ENCODE measurements at places on chromosomes 3 and 15.

DNA sequence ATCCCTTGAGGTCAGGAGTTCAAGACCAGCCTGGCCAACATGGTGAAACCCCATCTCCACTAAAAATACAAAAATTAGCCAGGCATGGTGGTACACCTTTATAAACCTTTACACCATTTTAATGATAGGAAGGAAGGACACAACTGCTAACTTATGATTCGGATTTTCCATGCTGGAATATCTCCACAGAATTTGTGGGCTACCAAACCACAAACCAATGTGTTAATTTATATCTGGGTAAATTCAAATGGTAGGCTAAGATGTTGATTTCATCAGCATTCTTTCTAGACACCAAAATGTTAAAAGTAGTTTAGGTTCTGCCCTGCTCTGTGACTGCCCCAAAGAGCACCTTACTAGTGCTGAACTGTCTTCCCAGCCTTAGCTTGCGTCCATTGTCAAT, 72.8 kb downstream of the POLQ start:
- no peak overlapping the region for H3K27ac ChIP-seq
- H3K4me1 ChIP-seq = no peaks in the 10 kb centered on the region
- no peaks in the 10 kb centered on the region for H3K27me3 ChIP-seq
- DNase-seq = no peak
- H3K36me3 ChIP-seq = peaks cover 7% of the 10 kb centered on the region

DNA sequence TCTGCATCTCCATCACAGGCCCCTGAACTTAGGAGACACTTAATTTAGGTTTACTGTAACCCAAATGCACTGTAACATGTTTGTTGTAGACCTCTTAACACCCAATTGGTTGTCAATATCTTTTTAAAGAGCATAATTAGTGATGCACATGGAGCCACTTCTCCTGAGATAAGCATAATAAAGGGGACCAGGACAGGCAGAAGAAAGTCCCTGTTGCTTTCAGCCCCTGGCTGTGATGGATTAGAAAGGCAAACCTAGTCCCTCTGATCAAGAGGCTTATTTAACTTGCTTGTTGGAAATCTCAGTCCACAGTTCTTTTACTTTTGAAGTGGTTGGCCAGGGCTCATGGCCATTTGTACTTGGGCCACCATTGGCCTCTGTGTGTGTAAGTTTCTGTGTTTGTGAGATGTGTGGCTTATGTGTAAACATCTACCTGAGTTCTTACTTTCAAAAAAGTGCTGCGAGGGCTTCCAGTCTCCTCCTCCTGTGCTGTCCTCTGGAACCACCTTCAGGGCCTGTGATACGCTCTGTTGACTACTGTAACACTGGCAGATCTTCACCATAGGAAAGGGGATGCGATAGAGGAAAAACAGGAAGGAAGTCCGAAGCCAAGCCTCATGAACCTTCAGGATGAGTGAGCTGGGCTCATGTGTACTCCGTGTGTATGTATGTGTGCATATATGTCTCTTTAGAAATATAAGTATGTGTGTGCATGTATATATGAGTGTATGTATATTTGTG, 136.2 kb downstream of the EPHB1 start:
- H3K27ac ChIP-seq = no peak overlapping the region
- peaks cover 11% of the 10 kb centered on the region for H3K4me1 ChIP-seq
- peaks cover 5% of the 10 kb centered on the region for H3K36me3 ChIP-seq
- DNase-seq = no peak

GRCh38 chr15:79078763-79079410, 11.7 kb downstream of the RASGRF1 start:
- H3K27ac ChIP-seq = no peak overlapping the region
- H3K4me1 ChIP-seq = no peaks in the 10 kb centered on the region
- H3K4me3 ChIP-seq = no peak overlapping the region
- no peak for DNase-seq
- peaks cover 32% of the 10 kb centered on the region for H3K27me3 ChIP-seq

DNA sequence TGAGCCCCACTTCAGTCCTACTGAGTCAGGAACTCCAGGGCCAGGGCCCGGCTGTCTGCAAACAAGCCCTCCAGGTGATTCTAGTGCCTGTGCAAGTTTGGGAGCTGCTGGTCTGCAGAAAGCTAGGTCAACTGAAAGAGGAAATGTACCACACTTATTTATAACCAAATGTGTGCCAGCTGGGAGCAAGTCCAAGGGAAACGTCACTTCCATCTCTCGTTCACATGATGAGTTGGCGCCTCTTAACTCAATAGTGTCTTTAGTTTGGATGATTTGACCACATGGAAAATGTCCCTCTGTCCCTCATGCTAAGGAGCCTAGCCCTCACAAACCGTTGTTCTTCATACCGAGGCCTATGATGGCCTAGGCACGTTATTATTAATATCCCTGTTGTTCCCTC, 43.2 kb downstream of the GOLGA8S start:
- DNase-seq = no peak
- H3K27me3 ChIP-seq = no peaks in the 10 kb centered on the region
- no peak overlapping the region for H3K4me3 ChIP-seq
- no peaks in the 10 kb centered on the region for H3K4me1 ChIP-seq

DNA sequence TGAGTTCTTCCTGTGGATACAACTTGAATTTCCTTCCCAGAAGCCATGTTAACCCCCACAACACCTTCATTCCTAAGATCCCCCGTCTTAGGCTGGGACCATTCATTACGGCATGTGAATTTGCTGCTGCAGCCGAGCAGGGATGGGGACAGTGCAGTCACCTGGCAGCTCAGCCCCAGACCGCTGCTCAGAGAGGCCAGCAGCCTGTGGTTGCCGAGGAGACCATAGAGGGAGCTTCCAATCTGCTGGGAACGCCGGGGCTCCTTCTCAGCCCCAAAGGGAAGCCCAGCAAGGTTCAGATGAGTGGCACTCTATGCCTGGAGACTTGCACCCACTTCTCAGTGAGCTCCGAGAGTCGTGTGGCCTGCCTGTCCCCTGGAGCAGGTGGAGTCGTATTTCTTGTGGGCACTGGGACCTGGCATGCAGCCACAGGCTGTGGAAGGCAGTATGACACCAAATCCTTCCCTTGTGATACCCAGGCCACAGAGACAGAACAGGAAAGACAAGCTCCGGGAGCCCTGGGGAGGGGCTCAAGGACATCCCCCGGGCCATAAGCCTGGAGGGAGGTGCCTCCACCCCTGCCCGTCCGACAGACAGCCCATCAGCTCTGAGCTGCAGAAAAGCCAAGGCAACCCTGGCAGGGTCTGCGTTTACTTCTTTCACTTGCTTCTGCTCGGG, 167.3 kb downstream of the FAM43A start:
- peaks cover 5% of the 10 kb centered on the region for H3K4me1 ChIP-seq
- no peak overlapping the region for H3K4me3 ChIP-seq
- H3K27ac ChIP-seq = no peak overlapping the region
- H3K36me3 ChIP-seq = no peaks in the 10 kb centered on the region
- DNase-seq = no peak

- H3K36me3 ChIP-seq = peaks cover 7% of the 10 kb centered on the region
- DNase-seq = no peak
- H3K4me1 ChIP-seq = no peaks in the 10 kb centered on the region
Observed at GRCh38 chr3:139346771-139347170, 3.0 kb downstream of the MRPS22 start.

- peaks cover 5% of the 10 kb centered on the region for H3K36me3 ChIP-seq
- H3K4me1 ChIP-seq = peaks cover 16% of the 10 kb centered on the region
- DNase-seq = no peak
- no peak overlapping the region for H3K27ac ChIP-seq
Observed at GRCh38 chr15:25676070-25676469, 187.1 kb downstream of the ATP10A start.

DNA sequence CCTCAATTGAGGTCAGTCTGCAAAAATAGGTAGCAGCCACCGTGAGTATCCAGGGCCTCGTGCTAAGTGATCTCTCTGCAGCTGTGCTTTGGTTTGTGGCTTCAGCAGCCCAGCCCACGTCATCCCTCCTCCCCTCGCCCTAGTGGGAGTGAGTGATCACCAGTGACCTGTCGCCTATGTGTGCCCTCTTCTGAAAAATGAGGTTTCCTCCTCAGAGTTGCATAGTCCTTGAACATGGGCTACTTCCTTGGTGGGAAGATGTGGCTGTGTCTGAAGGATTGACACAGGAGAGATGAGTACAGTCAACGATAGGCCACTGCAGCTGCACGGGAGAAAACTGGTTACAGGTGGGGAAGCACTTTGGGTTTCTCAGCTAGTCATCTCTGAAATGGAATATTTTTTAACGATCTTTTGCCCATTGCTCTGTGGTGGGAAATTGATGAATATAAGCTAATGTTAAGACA, 144.8 kb upstream of the BHLHE40 start:
- no peak overlapping the region for H3K4me3 ChIP-seq
- no peak overlapping the region for H3K27ac ChIP-seq
- H3K36me3 ChIP-seq = no peaks in the 10 kb centered on the region
- no peaks in the 10 kb centered on the region for H3K27me3 ChIP-seq
- no peak for DNase-seq

GRCh38 chr15:84868037-84868880, 16.2 kb upstream of the SLC28A1 start:
- H3K27me3 ChIP-seq = no peaks in the 10 kb centered on the region
- no peak for DNase-seq
- H3K4me1 ChIP-seq = no peaks in the 10 kb centered on the region
- H3K36me3 ChIP-seq = no peaks in the 10 kb centered on the region
- H3K4me3 ChIP-seq = no peak overlapping the region

DNA sequence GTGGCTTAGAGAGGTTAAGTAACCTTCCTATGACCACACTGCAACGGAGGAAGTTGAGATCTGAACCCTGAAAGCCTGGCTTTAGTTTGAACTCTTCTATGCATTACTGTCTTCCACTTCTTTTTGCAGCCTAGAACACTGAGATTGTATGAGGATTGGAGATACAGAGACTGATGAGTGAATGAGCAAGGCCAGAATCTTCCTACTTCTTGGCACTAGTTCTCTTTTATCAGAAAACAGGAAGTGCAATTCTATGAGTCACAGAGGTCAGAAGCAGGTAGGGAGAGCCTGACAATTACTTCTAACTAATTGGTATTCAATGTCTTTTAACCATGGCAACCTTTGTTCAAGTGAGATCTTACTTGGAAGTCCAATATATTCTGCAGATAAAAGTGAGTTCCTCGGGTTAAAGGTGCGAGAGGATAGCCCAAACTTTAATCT, 219.0 kb downstream of the SHQ1 start:
- no peaks in the 10 kb centered on the region for H3K36me3 ChIP-seq
- H3K4me1 ChIP-seq = peaks cover 8% of the 10 kb centered on the region
- peaks cover 2% of the 10 kb centered on the region for H3K27me3 ChIP-seq
- no peak overlapping the region for H3K27ac ChIP-seq
- H3K4me3 ChIP-seq = no peak overlapping the region
- DNase-seq = no peak

DNA sequence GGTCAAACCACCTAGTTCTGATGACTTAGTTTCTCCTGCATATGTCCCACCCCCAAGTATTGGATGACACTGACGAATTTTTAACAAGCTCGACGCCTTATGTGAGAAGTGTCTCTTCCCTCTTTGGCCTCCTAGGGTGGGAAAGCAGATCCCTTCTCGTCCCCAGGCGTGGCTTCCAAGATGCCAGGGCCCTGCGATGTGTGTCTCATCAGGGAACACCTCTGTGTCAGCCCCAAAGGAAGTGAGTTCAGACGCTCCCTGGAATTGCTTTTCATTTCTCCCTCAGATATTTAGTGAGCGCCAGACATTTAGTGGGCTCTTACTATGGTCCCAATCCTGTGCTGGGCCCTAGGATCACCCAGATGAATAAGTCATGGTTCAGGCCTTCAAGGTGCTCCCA, 212.7 kb upstream of the NR2E3 start:
- no peak overlapping the region for H3K4me3 ChIP-seq
- no peak for DNase-seq
- H3K4me1 ChIP-seq = peaks cover 48% of the 10 kb centered on the region
- H3K36me3 ChIP-seq = no peaks in the 10 kb centered on the region

- no peaks in the 10 kb centered on the region for H3K4me1 ChIP-seq
- no peaks in the 10 kb centered on the region for H3K27me3 ChIP-seq
- peaks cover 2% of the 10 kb centered on the region for H3K36me3 ChIP-seq
- H3K27ac ChIP-seq = no peak overlapping the region
- no peak for DNase-seq
Observed at GRCh38 chr3:42786212-42786611, 13.2 kb upstream of the CCDC13 start.

GRCh38 chr15:26660241-26660640, 112.6 kb downstream of the GABRB3 start:
- H3K27ac ChIP-seq = no peak overlapping the region
- peaks cover 7% of the 10 kb centered on the region for H3K4me1 ChIP-seq
- no peak overlapping the region for H3K4me3 ChIP-seq
- DNase-seq = no peak
- H3K36me3 ChIP-seq = no peaks in the 10 kb centered on the region
